ENCODE measurements at places on chromosomes 3 and 15. TPM values are rescaled to one million over a fixed set of nuclear protein-coding genes. Genes with fewer than 3 reads are reported as not detected.

DNA sequence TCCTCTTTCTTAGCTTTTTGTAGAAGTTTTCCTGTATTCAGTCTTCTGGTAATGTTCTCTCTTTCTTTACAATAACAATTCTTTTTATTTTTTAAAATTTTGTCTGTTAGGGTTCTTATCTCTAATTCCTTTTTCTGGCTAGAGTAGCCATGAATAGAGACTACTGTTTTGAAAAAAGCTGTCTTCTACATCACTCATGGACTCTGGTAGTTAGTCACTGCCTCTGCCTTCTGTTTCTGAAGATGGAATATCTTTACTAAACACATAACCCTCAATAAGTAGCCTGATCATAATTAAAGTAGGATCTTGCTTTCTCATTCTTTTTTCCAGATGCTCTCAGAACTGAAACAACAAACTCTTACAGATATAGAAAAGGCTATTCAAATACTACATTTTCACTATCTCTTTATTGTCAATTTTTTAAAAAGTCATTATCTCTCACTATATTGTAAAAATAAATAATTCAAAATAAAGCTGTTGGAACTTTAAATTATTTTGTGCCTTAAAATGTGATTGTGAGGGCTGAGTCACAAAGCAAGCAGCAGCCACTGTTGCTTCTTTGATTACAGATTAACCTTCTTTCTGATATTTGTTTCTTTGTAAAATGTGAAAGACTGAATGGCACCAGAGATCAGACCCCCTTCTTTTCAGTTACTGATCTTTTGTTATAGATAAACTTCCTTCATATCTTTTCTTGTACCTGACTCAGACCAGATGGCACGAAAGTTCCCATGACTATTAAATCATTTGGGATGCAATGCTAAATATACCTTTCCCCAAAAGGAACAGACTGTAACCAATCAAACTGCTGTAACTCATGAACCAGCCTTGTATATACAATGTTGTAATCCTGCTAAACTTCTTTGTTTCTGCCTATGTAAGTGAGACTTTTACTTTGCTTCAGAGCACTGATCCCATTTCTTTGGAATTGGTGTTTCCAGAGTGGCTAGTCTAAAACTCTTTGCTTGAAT, 1159.5 kb downstream of the IGSF11 start:
- no peak for DNase-seq

- DNase-seq, result no peak
Observed at GRCh38 chr15:64222573-64223366, 59.9 kb upstream of the PPIB start.

DNA sequence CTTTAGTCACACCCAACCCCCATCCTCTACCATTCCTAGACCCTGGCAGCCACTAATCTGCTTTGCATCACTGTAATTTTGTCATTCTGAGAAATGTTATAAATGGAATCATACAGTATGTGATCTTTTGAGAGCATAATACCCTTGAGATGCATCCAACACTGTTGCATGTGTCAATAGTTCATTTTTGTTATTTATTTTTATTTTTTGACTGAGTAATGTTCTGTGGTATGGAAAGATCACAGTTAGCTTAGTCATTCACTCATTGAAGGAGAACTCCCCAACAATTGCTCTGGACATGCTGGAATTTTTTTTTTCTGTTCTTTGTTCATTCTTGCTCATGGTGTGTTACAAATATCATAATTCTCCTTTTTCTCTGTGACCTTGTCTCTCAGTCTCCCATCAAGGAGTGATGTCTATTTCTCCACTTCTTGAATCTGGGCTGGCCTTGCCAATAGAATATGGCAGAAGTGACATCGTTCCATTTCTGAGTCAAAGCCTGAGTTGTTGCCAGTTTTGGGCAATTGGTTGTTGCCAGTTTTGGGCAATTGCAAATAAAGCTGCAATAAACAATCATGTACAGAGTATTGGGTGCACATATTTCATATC, 6.8 kb upstream of the ADPGK start:
- no peak for DNase-seq

DNA sequence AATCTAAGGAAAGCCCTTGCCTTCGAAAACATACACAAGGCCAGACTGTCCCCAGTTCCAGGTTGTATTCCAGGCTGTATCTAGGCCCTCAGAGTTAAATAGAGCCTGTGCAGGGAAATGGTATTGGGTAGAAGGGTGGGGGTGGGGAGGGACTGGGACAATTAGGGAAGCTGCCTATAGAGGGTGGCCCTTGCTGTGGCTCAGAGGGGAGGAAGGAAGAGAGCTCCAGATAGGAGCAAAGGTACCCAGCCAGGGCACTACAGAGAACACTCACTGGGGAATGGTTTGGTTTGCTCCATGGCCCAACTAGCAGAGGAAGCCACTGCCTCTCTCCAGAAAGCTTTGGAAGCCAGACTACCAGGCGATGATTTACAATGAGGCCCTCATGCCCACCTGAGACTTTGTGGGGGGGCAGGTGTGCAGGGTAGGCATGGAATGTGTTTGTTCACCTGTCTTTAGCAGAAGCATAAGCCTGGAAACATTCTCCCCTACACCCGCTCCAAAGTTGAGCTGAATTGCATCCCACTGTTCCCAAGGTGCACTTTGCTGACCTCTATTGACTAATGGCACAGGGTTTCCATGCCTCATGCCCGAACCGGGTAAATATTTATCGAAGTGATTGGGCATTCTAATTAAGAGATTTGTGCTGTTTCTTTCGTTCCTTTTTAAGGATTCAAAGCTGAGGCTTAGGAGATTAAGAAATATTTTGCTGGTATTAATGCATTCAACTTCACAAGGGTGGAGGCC, 6.3 kb upstream of the TLE3 start:
- DNase-seq, result no peak

The GOLGA8A gene
- 66.0 TPM for polyA plus RNA-seq

GRCh38 chr15:68484220-68484619, 52.3 kb upstream of the ITGA11 start:
- DNase-seq, result no peak
